ENCODE measurements at places on chromosomes 1 and 21. TPM values are rescaled to one million over a fixed set of nuclear protein-coding genes. Genes with fewer than 3 reads are reported as not detected.

The NT5C1A gene
- not detected for polyA plus RNA-seq

The NBPF6 gene
- not detected for polyA plus RNA-seq

The WLS gene
- 1.2 TPM for polyA plus RNA-seq

The CYYR1 gene
- polyA plus RNA-seq = 18.9 TPM

The VAV3 gene
- 1.3 TPM for polyA plus RNA-seq

The CAMK1G gene
- 1.3 TPM for polyA plus RNA-seq

The MASP2 gene
- polyA plus RNA-seq = 0.54 TPM

The SPRR2G gene
- not detected for polyA plus RNA-seq

The NBPF26 gene
- 3.4 TPM for polyA plus RNA-seq

The PEAR1 gene
- 0.77 TPM for polyA plus RNA-seq

The KCNJ9 gene
- 0.11 TPM for polyA plus RNA-seq

The IGFN1 gene
- not detected for polyA plus RNA-seq

The MTARC2 gene
- polyA plus RNA-seq = 8.5 TPM

The MMEL1 gene
- polyA plus RNA-seq = 1.7 TPM

The GJB5 gene
- 3.3 TPM for polyA plus RNA-seq

The S100B gene
- 0.47 TPM for polyA plus RNA-seq

- no peak for DNase-seq
Measured at GRCh38 chr1:222097588-222097987, 355.7 kb upstream of the DUSP10 start.

- DNase-seq = no peak
Measured at GRCh38 chr21:38740090-38740489, 65.6 kb upstream of the ETS2 start.

DNA sequence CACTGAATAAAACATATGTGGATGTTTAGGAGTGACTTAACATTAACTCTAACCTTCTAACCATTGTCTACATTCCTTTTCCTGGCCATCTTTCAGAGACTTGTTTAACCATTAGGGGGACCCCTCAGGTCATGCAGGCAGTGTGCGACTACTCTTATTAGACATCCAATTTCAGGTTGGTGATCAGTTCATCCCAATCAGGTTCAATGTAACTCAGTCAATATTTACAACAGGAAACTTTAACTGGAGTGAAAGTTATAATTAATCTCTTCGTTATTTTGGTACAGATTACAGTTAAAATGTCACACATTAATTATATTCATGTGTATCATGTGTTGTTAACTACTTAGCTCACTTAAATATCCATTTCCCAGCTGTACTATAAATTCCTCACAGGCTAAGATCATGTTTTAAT lies 68.8 kb upstream of the RGS1 start:
- no peak for DNase-seq

- DNase-seq = no peak
Measured at GRCh38 chr1:25549273-25550154, 6.1 kb downstream of the LDLRAP1 start.

DNA sequence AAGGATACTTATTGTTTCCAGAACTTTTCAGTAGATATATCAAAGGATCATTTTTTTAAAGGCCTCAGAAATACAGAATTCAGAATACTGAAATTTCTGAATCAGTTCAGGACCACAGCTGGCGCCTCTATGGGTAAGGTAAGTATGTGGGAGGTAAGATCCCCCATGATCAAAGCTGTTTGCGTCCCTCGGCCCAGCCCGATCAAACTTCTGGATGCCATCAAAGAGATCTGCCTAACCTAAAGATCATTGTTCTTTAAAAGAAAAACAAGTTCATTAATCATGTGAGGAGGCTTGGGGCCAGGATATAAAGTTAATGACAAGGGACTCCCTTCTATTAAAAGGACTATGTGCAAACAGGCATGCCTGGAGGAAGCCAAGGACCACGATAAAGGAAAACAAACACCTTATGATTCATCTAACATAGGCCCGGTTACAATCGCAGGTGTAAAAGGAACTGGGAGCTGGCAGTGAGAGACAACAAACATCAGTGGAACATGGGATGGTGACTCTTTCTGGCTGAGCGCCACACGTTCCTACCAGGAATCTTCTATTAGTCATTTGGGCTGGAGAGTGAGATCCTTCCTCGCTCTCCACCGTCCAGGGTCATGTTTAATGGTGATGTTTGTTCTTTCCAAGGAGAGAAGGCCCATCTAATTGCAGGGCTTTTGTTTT lies 2.8 kb upstream of the BACE2 start:
- DNase-seq = no peak

GRCh38 chr1:73979684-73980083 lies 218.3 kb downstream of the LRRIQ3 start:
- no peak for DNase-seq

DNA sequence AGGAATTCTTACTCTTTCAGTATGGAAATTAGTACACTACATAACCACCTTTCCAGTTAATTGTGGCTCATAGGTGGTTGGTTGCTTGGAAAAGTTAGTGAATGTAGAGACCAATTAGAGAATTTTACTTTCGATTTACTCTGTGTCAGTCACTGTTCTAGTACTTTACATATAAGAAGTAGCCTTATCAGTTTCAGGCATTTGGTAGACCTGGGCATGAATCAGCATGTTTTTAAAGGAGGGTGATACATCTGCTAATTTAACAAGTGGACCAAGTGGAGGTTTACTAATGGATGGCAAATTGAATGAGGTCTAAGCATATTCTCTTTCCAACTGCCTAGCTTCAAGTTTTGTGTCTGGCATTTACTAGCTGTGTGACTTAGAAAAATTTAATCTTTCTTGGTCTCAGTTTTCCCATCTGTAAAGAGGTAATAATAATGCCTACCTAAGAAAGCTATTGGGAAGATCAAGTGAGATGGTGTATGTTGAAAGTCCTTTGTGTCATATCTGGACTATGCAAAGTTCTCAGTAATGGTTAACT lies 1158.6 kb downstream of the PLA2G4A start:
- no peak for DNase-seq

GRCh38 chr1:108591466-108591865 lies 31.6 kb downstream of the EEIG2 start:
- DNase-seq = no peak

- no peak for DNase-seq
Measured at GRCh38 chr1:78176448-78176847, 130.7 kb downstream of the GIPC2 start.

GRCh38 chr1:38041936-38042834 lies 4.4 kb downstream of the POU3F1 start:
- DNase-seq = no peak

DNA sequence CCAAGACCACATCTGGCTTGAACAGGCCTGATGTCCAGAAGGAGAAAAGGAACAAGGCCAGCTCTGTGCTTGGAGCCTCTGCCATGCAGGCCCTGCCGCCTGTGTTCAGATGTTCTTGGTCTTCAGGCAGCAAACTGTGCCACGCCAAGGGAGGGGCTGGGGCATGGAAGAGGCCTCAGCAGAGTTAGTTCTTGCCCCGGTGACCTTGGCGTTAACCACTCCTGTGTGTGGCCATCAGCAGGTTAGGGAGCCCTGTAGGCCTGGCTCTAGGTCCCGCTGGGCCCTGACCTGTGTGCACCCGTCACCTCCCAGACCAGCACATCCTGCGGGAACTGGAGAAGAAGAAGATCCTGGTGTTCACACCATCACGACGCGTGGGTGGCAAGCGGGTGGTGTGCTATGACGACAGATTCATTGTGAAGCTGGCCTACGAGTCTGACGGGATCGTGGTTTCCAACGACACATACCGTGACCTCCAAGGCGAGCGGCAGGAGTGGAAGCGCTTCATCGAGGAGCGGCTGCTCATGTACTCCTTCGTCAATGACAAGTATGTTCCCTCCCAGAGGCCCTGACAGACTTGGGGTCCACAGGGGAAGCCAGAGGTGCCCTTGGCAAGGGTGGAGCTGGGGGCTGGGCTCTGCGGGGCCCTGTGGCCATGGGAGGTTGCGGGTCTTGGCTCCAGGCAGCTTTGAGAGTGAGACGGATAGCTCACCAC lies 7.1 kb downstream of the ZC3H12A start:
- no peak for DNase-seq

GRCh38 chr1:109946511-109946910 lies 35.9 kb downstream of the CSF1 start:
- no peak for DNase-seq

DNA sequence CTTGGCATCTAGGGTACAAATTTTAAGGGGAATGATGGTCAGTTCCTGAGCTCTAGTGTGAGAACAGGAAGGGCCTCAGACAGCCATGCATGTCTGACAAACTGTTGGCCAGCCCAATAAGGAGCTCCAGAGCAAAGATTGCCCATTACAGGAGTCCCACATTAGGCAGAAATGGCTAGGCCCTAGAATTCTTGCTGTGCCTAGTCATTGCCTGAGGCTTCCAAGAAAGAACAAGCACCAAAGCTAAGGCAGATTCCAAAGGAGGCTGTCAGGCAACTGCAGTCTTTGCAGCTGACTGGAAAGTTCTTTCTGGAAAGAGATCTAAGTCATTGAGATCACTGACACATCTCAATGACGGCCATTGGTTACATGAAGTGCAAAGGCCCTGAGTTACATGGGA lies 3.9 kb upstream of the STIL start:
- no peak for DNase-seq

- DNase-seq = no peak
Measured at GRCh38 chr1:95013950-95014574, 58.7 kb downstream of the ALG14 start.

- no peak for DNase-seq
Measured at GRCh38 chr1:171256940-171257606, 8.8 kb downstream of the FMO1 start.

GRCh38 chr1:109514846-109515245 lies 5.3 kb upstream of the AMIGO1 start:
- DNase-seq = no peak

GRCh38 chr1:223341121-223341520 lies 22.9 kb downstream of the SUSD4 start:
- no peak for DNase-seq

GRCh38 chr1:230836793-230837192 lies 31.5 kb downstream of the C1orf198 start:
- DNase-seq = no peak

DNA sequence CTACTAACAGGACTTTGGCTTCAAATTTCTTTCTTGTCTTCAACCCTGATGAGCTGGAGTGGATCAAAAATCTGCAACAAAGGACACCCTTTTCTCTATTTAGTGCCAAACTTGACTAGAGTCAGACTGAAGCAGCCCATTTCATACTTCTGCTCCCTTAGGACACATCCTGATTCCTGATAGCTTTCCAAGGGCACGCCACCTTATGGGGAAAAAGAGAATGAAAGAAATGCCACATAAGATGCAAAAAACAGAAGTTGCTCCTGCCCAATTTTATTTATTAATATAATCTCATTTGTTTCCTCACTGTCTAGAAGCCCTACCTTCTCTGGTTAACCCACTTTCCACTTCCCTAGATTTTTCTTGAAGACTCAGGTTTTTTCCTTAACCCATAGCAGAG lies 72.7 kb upstream of the NBPF4 start:
- no peak for DNase-seq

DNA sequence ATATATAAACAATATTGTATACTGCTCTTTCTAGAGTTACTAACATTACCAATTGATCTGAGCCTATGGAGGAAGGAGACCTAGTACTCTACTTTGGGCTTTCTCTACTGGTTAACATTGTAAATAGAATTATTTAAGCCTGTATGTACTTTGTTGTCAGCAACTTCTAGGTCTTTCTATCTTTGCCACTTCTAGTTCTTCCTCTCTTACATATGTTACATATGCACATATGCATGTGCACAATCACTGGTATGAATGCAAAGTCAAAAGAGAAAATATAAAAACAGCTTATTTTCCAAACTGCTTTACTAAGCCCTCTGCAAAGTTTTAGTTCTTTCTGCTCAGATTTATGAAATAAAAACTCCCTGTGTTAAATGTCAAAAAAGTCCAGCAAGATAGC lies 84.3 kb downstream of the PTPRC start:
- no peak for DNase-seq

- DNase-seq = no peak
Measured at GRCh38 chr1:56206391-56206790, 373.0 kb downstream of the PLPP3 start.

GRCh38 chr1:41486371-41487125 lies 2.1 kb upstream of the EDN2 start:
- DNase-seq = no peak

DNA sequence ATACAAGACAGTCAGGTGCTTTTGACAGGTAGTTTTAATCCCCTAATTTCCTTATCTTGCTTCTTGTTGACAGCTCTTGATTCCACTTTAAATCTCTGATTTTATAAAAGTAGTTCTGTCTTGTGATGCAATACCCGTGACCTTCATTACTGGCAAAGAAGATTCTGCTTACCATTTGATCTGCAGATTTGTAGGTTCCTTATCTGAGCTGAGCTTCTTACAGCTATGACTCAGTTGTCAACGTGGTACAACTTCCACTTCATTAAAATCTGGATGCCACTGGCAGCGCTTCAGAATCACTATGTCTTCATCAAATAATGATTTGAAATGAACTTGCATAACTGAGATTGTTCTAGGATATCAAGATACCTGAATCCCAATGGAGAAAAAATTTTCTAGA lies 543.6 kb upstream of the B3GALT2 start:
- DNase-seq = no peak

DNA sequence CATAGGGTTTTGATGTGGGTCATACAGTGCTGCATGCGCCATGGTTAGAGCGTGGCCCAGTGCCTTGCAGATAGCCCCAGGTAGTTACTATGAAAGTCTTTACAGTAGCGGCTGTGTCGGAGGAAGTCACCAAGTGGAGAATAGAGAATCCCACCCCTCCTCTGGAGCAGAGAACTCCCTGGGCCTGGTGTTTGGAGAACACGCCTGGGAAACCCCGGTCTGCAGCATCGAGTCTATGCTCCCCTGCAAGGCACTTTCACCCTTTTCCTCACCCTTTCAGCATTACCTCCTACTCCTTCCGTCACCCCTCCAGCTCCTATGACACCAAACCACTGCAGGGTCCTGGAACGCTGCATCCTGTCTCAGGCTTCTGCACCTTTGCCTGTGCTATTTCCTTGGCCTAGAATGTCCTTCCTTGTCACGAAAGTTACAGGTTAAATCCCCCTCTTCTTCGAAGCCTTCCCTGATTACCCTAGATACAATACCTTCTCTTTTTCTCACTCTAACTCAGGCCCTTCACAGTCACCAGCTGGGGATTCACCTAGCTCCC lies 2.7 kb upstream of the SLC1A7 start:
- no peak for DNase-seq

- no peak for DNase-seq
Measured at GRCh38 chr1:96978444-96978843, 256.9 kb downstream of the PTBP2 start.

Measured in H1 (cell line).